ENCODE measurements at places on chromosomes 2 and 18. TPM values are rescaled to one million over a fixed set of nuclear protein-coding genes. Genes with fewer than 3 reads are reported as not detected.

NR4A2 gene
- 15.9 TPM for total RNA-seq

DNA sequence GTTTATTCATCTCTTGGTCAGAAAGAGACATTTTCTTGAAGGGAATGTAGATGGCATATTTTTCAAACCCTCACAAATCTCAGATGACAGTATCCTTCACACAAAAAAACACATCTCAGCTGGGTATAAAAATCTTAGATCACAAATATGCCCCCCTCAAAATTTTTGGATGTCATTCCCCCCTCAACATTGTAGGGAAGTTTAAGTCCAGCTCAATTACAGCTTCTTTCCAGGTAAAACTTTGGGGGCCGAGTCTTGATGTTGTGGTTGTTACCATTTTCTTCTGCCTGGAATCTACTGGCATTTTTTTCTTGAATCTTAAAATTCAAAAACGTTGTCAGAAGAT, 46.1 kb downstream of the HDAC4 start:
- DNase-seq: no peak

DNA sequence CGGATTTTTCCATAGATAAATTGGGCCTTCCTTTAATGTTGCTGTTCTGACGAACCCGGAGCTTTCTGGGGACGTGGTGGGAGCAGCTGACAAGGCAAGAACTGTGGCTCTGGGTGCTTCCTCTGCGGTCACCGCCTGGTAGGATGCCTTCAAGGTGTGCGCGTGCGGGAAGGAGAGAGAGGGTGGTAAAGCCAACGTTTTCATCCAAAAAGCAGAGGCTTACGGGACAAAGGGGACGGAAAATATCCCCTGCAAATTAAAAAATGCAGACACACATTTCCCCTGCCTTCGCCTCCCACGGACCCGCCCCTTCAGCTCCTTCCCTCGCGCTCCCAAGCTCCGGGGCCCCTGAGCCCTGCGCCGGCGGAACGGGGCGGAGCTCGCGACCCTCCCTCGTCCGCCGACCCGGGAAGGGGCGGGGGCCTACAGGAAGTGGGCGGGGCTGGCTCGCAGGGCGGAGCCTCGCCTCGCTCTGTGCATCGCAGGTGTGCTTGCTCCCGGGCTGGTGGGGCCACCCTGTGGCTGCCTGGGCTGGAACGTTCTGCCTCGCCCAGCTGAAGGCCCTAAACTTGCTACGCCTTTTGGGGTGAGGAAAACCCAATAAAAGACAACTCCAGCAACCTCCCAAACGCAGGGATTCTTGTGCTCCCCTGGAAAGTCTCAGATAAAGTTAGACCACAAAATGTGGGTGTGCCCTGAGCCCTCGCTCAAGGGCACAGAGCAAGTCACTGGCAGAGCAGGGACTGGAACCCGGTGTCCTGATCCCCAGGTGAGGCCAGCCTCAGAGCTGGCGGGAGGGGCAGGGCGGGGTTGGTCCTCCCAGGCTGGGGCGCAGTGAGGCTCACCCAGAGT, 25.4 kb upstream of the SLC66A3 start:
- DNase-seq: peak; percentile 59

DNA sequence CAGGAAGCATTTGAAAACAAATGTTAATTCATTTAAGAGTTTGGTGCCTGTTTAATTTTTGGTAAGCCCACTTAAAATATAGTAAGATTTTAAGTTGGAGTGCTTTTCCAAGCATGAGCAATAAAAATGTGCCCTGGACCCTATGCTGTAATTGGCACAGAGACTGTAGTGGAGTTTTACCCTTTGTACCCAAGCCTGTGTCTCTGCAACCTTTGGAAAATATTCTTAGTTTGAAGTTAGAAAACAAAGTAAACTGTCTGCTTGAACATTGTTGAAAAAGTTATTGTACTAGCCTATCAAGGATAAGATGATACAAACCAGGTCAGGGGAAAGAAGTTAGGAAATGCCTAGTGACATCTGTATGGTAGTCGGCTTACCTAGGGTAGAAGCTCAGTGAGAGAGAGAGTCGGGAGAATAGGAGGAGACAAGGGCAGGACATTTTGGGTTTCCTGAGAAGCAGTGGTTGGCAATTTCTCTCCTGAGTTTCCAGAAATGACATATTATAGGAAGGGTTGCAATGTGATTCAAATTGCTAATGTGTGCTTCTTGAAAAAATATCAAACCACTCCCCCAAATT, 66.5 kb downstream of the CCDC85A start:
- no peak for DNase-seq

DNA sequence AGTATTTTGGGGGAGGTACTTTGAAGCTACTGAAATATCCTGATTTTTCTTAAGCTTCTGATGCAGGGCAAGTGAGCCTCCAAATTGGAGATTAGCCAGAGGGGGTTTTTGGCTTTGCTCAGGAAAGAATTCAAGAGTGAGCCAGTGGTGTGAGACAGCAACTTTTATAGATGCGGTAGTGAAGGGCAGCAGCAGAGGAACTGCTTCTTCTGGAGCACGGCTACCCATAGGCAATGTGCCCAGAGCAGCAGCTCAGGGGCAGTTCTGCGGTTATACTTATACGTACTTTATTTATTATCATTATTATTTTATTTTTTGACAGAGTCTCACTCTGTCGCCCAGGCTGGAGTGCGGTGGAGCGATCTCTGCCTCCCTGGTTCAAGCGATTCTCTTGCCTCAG, 19.8 kb upstream of the NT5DC4 start:
- DNase-seq: no peak

NEU4 gene
- total RNA-seq: not detected

GRCh38 chr2:124347209-124347608, 322.1 kb downstream of the CNTNAP5 start:
- DNase-seq: no peak

CRYGD gene
- total RNA-seq: not detected

- no peak for DNase-seq
These were observed 269.0 kb downstream of the ATAD2B start for GRCh38 chr2:23657934-23658333.

DNA sequence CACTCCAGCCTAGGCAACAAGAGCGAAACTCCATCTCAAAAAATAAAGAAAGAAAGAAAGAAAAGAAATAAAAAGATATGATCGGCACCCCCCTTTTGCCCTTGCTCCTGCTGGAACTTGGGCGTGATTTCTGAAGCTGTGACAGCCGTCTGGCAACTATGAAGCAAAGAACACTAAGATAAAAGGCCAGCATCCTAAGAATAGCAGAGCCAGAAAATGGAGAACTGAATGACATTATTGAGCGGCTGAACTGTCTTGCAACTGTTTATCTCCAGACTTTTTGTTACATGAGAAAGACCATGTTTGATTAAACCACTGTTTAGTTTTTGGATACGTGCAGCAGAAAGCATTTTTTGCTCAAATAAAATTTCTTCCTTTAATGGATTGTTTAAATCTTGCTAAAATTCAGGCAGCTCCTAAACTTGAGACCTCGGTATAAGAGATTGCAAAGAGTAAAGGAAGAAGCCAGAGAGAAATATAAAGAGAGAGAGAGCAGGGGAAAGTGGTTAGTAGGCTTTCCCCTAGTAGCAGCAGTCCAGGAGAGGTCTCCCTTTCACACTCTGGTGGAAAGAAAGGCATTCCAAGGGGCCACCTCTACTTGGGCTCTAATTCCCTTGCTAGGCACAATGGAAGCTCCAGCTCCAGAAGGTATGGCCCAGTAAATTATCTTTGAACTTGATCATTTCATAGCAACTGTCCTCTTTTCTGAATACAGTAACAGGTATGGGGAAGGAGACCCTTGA, 8.2 kb upstream of the MBD2 start:
- DNase-seq: no peak
